ENCODE measurements at places on chromosomes 11 and 22. TPM values are rescaled to one million over a fixed set of nuclear protein-coding genes. Genes with fewer than 3 reads are reported as not detected.

Gene NOL12
- total RNA-seq = 49.9 TPM

Gene OR56B1
- total RNA-seq = 0.28 TPM

Gene IL18BP
- 11.2 TPM for total RNA-seq

Gene DDTL
- not detected for total RNA-seq

Gene RAB6A
- total RNA-seq = 94.2 TPM

Gene TRIM22
- 139 TPM for total RNA-seq

Gene TRPC6
- not detected for total RNA-seq

Gene KRTAP5-10
- not detected for total RNA-seq

Gene TRPM5
- not detected for total RNA-seq

Gene CHEK1
- total RNA-seq = 133 TPM

Gene SLC17A6
- total RNA-seq = not detected

DNA sequence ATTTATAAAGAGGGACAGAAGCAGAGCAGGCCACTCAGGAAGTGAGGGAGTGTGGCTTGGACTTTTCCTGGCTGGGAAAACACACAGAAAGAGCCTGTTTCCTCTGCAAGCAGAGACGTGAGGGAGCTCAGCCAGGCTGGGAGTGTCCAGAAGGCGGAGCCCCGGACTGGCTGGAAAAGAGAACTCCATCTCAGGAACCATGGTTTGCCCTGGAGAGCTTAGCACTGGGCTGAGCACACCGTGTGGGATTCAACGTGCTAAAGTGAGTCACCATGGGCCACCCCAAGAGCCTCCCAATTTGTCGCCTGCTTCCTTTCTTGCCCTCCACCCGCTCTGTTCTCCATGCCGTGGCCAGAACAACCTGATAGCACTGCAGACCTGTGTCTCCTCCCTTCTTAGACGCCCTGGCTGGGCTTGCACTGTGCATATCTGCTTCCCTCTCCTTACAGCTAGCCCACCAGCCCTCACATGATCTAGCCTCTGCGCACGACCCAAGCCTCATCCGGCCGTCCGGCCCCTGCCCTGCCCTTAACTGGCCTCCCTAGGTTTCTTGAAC lies 51.8 kb downstream of the GALNT18 start:
- DNase-seq = no peak

- DNase-seq = peak; percentile 51
Observed at GRCh38 chr22:41446057-41446501, 522 bp downstream of the TOB2 start.

GRCh38 chr11:122601141-122602125 lies 54.1 kb upstream of the UBASH3B start:
- no peak for DNase-seq

DNA sequence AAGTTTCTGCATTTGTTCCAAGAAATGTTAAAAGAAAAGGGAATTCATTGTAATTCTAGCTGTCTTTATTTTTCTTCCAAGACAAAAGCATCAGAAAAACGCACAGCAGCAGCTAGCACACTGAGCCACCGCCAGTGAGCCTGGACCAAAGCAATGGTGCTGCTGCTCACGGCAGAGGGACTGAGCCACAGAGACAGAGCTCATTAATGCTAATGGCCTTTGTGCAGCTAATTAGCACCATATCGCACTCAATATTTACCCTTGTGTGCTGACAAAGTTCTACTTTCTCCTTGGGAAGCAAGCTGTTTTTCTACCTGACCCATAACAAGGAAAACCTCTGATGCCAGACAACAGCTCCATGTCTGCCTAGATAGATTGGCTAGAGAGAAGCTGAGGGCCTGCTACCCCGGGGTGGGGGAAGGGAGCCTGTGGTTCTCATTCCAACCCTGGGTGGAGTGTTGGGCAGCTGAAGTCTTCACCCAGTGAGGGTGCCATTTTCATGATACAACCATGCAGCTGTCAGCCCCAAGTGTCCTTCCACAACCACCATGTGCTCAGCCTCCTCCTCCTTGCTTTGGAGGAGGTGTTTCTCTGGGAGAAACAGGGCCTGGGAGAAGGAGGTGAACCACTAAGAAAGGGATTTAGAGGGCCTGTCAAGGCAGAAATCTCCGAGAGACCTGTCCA lies 131.1 kb upstream of the NCAM1 start:
- no peak for DNase-seq

GRCh38 chr11:12097219-12097618 lies 13.2 kb upstream of the MICAL2 start:
- no peak for DNase-seq

DNA sequence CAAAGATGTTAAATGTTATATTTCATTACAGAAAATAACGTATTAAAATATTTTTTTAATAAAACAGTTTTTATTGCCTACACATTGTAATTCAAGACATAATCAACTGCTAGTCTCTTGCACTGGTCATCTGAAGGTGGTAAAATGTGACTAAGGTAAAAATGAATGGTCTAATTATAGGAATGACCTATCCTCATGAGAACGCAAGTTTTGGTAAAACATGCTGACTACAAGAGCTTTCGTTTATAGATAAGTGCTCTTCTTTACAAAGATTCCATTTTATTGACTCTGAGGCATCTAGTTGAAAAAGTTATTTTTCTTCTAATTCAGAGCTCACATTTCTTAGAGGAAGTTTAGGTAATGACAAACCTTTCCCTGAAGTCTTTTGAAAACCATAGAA lies 27.3 kb downstream of the LUZP2 start:
- DNase-seq = no peak

- DNase-seq = peak; percentile 72
Observed at GRCh38 chr22:22431271-22432220, 77.0 kb downstream of the ZNF280B start.

- no peak for DNase-seq
Observed at GRCh38 chr11:19828382-19829108, 115.9 kb downstream of the NAV2 start.

GRCh38 chr11:7167976-7168740 lies 79.4 kb downstream of the RBMXL2 start:
- no peak for DNase-seq

- DNase-seq = no peak
Observed at GRCh38 chr11:130674686-130675308, 226.4 kb downstream of the ADAMTS15 start.

GRCh38 chr11:132106096-132106982 lies 735.9 kb downstream of the NTM start:
- no peak for DNase-seq

DNA sequence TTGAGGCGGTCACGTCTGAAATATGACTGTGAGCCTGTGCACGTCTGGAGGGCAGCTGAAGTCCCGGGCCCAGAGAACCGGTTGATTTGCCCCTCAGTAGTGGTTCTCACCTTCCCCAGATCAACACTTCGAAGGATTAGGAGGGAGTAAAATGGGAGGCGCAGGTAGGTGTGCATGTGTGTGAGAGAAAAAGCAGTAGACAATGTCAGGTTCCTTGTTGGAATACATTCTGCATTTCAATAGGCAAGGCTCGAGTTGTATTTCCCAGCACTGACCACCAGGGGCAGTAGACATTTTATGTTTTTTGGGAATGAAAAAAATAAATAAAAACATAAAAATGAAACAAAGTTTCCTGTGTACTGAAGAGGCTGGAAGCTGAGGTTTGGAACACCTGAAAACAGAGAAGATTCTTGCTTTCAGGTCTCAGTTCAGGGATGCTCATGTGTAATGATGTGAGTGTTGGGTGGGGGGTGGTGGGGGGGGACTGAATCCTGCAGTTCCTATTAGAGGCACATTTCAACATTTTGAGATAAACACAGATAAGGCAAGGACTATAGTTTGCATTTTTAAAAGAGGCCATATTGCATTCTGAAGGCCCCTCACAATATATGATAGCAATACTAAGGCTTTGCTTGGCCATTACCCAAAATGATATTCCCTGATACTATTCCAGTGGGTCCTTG lies 333.9 kb downstream of the CADM1 start:
- DNase-seq = peak; percentile 48

GRCh38 chr11:119019996-119020395 lies 1.4 kb downstream of the TRAPPC4 start:
- no peak for DNase-seq

- no peak for DNase-seq
Observed at GRCh38 chr22:44645083-44645482, 56.9 kb upstream of the PRR5 start.

- DNase-seq = no peak
Observed at GRCh38 chr11:45209891-45210699, 63.7 kb downstream of the PRDM11 start.
